ENCODE measurements at places on chromosomes 6 and 20.

DNA sequence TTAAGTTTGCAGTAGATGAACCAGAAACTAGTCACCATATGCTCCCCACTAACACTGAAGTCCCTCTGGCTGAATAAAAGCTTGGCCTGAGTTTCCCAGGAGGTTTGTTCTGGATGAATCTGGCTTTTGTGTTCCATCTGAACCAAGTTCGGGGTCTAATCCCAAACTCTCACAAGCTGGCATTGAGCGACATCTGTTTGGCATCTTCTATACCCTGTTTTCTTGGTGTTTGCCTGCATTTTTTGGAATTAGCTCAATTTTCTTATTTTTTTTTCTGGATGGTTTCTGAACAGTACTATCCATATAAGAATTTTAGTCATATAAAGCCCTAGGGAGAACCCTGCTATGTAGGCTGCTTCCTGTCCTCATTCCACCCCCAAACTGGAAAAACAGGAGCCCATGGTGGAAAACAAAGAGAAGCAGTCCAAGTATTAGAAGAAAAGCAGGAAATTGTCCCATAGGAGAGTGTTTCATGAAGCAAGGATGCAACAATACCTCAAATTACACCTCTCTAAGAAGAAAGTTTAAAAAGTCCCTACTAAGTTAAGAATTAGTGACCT is 737.1 kb downstream of the DHX35 start:
- no peak for DNase-seq

- no peak for DNase-seq
Observed at GRCh38 chr20:50274570-50275430, 84.2 kb downstream of the CEBPB start.

DNA sequence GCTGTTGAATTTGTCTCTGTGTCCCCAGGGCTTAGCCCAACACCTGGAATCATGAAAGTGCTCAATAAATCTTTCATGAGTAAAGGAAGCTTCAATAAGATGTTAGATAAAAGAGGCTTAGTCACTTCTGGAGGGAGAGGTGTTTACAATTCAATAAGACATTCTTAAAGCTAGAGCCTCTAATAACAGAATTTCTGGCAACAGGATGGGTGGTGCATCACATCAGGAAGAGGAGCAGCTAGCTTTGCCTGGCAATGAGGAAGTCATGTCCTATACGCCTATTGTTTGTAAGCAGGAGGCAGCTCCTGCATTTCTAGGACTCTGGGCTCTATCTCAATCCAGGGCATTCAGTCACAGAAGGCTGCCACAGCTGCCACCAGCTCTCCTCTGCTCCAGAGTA is 638.5 kb downstream of the EPM2A start:
- no peak for DNase-seq

DNA sequence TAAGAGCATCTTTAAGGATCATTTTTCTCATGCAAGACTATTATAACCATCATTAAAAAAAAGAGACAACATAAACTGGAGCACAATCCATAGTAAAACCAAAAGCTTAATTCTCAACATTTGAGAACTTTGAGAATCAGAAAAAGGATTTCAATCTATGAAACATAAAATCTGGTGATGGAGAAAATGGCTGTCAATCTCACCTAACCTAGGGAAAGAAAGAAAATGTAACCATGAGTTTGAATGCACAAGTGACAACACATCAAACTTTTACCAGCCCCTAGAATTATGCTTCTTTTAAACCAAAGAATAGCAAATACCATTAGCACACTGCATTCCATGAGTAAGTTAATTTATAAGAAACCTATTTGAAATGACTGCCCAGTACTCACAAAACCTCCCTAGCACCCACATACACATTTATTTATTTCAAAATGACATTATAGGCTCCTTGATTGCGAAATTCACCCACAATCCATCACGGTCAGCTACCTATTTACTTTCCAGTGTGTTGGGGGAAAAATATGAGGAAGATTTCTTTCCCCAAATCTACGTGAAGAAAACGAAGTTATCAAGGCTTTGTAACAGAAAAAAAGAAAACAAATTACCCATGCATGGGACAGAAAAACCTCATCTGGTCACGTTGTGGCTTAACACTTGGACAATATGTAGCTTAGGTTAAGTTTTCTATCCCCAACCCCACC is 828 bp downstream of the ASCC3 start:
- DNase-seq: no peak

DNA sequence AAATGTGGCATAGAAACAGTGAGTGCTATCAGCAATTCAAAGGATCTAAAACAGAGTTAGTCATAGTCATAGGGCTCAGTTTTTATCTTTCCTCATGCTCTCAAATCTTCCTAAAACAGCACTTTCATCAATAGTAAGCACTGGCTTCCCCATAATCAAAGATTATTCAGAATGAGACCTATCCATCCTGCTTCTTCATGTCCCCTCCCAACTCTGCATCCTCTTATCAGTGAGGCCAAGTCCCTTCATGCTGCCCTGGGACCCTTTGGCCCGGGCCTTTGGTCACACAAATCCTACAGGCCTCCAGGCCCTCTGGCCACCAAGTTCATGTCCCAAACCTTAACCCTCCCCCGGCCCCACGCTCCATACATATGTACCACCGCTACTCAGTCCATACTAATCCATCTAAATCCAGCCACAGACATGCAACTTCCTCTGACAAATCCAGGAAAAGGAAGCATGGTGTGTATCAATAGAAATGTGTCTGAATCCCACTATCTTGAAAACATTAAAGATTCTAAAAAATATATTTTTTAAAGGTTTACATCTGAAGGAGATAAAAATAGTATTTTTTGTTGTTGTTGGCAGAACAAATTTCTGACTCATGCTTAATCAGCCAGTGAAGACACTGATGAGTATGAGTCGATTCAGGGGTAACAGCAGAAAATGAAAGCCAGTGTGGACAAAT is 143.5 kb downstream of the PDE7B start:
- DNase-seq: no peak

DNA sequence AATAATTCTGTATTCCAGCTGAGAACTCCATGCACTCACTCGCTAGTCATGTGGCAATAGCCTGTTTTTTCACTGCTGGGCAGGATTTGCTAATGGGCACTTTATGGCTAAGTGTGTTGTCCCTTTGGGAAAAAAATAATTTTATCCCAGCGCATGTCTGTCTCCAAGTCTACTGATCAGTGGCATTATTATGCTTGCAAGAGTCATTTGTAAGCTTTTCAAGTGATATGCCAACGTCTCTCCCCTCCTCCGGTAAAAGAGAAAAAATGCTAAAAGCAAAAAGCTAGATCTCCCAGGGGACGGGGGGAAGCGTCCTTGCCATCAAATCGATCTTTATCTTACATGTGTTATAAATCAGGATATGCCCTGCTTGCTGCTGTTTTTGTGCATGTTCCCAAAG is 407.7 kb downstream of the CDH26 start:
- no peak for DNase-seq

GRCh38 chr6:89111933-89112332 is 5.9 kb downstream of the SRSF12 start:
- no peak for DNase-seq

- DNase-seq: no peak
Observed at GRCh38 chr20:20251836-20252235, 116.1 kb upstream of the INSM1 start.

DNA sequence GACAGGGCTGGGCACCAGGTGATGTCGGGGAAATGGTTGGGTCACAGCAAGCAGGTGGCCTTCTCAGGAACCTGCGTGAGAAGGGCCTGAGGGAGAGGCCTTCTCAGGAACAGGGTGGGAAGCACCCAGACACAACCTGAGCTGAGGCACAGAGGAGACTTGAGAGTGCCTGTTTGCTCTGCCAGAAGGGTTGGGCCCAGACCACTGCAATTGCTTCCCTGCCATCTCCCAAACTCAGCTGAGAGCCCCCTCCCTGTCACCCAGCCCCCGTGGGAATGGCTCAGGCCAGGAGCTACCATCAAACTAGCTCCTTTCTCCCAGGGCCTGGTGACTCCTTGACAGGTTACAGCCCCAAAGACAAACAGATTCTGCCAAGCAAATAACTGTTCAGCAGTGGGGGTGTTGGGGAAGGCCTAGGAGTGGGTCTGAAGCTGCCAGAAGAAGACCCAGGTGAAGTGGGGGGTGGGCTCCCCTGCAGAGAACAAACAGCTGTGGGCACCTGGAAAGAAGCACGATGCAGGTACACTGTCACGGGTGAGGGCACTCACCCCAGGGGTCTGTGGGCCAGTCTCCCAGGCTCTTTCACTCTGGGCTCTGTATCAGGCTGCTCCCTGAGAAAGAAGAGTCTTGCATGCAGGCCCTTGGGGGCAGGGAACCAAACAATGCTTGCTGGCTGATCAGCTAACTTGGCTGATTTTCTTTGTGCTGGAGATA is 30.4 kb upstream of the SPDEF start:
- no peak for DNase-seq

- DNase-seq: no peak
Observed at GRCh38 chr6:116030770-116031169, 29.9 kb downstream of the FRK start.

DNA sequence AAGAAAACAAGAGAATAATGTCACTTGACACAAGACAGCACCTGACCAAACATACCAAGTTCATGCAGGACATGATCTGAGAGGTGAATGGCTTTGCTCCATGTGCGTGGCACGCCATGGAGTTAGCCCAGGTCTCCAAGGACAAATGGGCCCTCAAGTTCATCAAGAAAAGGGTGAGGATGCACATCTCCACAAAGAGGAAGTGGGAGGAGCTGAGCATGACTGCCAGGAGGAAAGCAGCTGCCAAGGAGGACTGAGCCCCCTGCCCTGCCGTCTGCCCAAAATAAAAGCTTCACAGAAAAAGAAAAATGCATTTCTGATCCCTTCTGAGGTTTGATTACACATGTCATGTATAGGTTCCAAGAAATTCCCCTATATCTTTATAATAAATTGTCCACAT is 82.0 kb upstream of the TSHZ2 start:
- no peak for DNase-seq

GRCh38 chr6:73285674-73286283 is 22.8 kb upstream of the KHDC1 start:
- DNase-seq: peak; percentile 72

- DNase-seq: no peak
Observed at GRCh38 chr6:85465762-85466161, 15.9 kb downstream of the NT5E start.

DNA sequence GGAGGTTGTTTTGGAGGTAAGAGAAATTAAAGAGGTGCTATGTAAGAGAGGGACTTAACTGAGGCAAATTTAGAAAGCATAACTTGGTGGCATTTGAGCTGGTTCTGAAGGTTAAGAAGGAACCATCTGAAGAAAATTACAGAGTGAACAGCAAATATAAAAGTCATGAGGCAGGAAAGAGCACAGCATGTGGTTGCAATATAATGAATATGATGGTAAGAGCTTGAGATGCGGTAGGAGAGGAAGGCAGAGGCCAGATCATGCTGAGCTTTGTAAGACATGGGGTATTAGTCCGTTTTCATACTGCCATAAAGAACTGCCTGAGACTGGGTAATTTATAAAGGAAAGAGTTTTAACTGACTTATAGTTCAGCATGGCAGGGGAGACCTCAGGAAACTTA is 279.1 kb downstream of the UTRN start:
- no peak for DNase-seq

- no peak for DNase-seq
Observed at GRCh38 chr20:22471156-22471836, 113.1 kb downstream of the FOXA2 start.

DNA sequence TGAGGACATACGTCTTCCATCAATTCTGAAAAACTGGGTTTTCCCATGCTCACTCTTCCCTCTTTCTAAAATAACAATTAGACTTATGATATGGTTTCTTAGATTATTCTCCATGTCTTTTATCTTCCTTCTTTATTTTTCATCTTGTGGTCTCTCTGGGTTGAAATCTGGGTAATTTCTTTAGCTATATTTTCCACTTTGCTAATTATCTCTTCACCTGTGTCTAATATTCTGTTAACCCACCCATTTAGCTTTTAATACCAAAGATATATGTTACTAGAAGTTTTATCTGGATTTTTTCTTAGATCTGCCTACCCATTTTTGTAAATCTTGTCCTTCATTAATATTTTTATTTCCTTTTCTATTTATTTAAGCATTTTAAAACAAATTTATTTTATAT is 121.8 kb downstream of the TENT5A start:
- no peak for DNase-seq

- no peak for DNase-seq
Observed at GRCh38 chr6:97399208-97399607, 116.2 kb upstream of the MMS22L start.

- DNase-seq: no peak
Observed at GRCh38 chr6:45687570-45687969, 309.8 kb upstream of the SUPT3H start.

- DNase-seq: no peak
Observed at GRCh38 chr6:26088344-26088743, 1.1 kb downstream of the HFE start.

- DNase-seq: no peak
Observed at GRCh38 chr6:71855406-71855805, 30.9 kb upstream of the RIMS1 start.

- no peak for DNase-seq
Observed at GRCh38 chr6:36570264-36570663, 23.0 kb upstream of the STK38 start.

- no peak for DNase-seq
Observed at GRCh38 chr6:152651986-152652385, 14.8 kb upstream of the SYNE1 start.

DNA sequence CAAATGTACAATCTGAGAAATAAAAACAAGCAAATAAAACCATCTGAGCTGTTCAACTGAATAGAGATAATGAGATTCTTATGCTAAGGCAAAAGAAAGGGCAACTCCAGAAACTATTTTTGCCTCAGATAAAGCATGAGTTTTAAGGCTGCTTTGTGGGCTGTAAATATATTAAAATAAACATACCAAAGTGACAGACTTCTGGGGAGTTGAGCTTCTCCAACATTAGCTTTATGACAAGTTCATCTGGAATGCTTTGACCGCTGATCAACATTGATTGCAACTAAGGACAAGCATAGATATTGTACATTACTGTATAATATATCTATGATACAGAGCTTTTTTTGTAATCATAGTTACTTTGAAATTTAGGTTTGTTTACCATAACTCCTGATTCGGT is 19.3 kb downstream of the AK9 start:
- DNase-seq: no peak

Measured in KBM-7 (cell line).